Right atrium auricular region (tissue), 2 donors: ENCODE measurements at places on chromosomes 1 and 21. TPM values are rescaled to one million over a fixed set of nuclear protein-coding genes. Genes with fewer than 3 reads are reported as not detected.

IL22RA1 gene
- total RNA-seq = 0.24 TPM

DNA sequence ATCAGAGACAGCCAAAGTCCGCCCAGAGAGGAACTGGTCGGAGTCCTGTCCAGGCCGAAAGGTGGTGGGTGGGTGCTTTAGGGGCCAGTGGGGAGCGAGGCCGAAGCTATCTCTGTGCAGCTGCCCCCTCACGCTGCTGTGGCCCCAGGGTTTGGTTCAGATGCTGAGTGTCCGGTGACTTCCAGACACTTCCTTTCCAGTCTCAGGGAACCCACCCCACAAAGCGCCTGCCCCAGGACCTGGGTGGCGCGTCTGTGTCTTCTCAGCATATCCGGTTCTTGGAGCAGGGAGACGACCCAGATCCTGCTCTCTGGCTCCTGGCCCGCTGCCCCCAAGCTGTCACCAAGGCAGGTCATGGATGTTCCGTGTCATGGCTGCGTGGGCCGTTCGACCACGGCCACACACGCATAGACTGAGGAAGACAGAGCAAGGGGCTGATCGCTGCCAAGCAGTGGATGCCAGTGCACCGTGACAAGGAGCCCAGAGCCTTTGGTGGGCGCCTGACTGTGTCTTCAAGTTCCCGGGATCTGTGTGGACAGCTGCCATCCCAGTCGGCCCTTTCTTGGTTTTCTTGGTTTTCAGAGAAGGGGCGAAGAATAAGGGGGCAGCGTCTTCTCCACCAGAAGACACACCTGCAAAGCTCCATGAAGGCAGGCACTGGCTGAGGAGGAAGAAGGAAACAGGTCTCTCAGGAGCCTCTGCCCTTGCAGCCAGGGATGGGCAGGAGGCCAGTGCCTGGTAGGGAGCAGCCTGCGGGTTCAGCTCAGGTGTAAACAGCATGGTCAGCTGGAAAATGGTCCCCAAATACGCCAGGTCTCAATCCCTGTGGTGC is 22.9 kb upstream of the COL18A1 start:
- H3K36me3 ChIP-seq = no peaks in the 10 kb centered on the region
- H3K4me1 ChIP-seq = peaks cover 10% of the 10 kb centered on the region
- H3K27ac ChIP-seq = no peak overlapping the region
- no peaks in the 10 kb centered on the region for H3K27me3 ChIP-seq

DNA sequence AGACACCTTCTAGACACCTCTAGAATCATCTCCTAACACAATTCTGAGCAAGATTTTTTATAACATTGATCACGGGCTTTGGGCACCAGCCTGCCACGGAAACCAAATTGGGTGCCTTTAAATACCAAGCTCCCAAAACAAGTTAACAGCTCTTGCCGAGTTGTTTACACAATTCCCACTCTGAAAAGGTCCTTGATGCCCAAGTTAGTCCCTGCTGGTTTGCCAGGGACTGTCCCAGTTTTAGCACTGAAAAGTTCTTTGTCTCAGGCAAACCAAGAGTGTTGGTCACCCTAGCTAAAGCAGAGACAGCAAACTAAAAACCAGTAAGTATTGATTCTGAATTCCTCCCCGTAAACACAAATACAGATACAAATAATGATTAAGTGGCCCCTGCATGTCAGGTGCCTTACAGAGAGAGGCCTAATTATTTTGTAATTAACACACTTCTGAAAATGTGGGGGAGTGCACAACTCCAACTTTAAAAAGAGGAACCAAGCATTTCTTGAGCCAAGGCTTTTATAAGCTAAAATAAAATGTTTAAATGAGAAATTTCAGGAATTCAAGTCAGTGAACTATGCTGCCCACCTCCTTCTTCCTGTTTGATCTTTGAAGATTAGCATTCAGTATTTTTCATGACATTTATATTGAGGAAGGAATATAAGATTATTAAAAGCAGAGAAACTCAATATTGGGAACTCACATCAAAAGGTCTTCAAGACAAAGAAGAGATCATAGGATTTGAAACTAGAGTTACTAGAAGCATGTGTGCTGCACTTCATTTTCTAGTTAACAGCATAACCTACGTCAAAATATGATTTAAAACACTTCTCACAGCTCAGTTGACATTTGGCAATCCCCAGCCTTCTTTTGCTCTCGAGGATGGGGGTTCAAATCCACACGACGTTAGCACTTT is 9.0 kb upstream of the UBE2U start:
- no peak overlapping the region for H3K27ac ChIP-seq
- H3K4me3 ChIP-seq = no peak overlapping the region
- peaks cover 8% of the 10 kb centered on the region for H3K4me1 ChIP-seq
- DNase-seq = no peak

GRCh38 chr1:158179301-158180041 is 1.2 kb upstream of the CD1D start:
- no peak overlapping the region for H3K27ac ChIP-seq
- no peaks in the 10 kb centered on the region for H3K36me3 ChIP-seq
- H3K27me3 ChIP-seq = no peaks in the 10 kb centered on the region
- no peak for DNase-seq
- no peak overlapping the region for H3K4me3 ChIP-seq

DNA sequence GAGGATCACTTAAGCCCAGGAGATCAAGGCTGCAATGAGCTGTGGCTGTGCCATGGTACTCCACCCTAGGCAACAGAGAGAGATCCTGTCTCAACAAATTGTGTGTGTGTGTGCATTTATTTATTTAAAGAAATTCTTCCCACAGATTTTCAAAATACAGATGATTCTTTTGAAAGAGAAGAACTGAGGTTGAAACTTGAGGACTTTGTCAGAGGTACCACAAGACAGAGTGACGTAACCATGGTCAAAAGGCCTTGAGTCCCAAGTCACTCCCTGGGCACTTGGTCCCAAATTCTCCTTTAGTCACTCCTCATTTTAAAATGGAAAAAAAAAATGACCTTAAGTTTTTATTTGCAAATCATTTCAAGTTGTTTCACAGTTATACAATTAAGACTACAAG is 57.4 kb downstream of the TIAM1 start:
- no peaks in the 10 kb centered on the region for H3K27me3 ChIP-seq
- no peak overlapping the region for H3K4me3 ChIP-seq
- DNase-seq = no peak
- no peaks in the 10 kb centered on the region for H3K36me3 ChIP-seq
- H3K27ac ChIP-seq = no peak overlapping the region
- peaks cover 13% of the 10 kb centered on the region for H3K4me1 ChIP-seq

ITSN1 gene
- 49.9 TPM for total RNA-seq

- no peak for DNase-seq
- H3K27ac ChIP-seq = no peak overlapping the region
- no peaks in the 10 kb centered on the region for H3K36me3 ChIP-seq
- no peaks in the 10 kb centered on the region for H3K27me3 ChIP-seq
- no peak overlapping the region for H3K4me3 ChIP-seq
These were observed 51.2 kb downstream of the LRRN2 start for GRCh38 chr1:204634260-204634910.

NLRP3 gene
- total RNA-seq = 1.3 TPM

EVA1B gene
- 45.8 TPM for total RNA-seq

CYP4Z1 gene
- 0.35 TPM for total RNA-seq

GRCh38 chr1:89259283-89259971 is 13.2 kb downstream of the GBP5 start:
- no peaks in the 10 kb centered on the region for H3K4me1 ChIP-seq
- no peak overlapping the region for H3K4me3 ChIP-seq
- H3K27ac ChIP-seq = no peak overlapping the region
- no peak for DNase-seq
- no peaks in the 10 kb centered on the region for H3K27me3 ChIP-seq

DNA sequence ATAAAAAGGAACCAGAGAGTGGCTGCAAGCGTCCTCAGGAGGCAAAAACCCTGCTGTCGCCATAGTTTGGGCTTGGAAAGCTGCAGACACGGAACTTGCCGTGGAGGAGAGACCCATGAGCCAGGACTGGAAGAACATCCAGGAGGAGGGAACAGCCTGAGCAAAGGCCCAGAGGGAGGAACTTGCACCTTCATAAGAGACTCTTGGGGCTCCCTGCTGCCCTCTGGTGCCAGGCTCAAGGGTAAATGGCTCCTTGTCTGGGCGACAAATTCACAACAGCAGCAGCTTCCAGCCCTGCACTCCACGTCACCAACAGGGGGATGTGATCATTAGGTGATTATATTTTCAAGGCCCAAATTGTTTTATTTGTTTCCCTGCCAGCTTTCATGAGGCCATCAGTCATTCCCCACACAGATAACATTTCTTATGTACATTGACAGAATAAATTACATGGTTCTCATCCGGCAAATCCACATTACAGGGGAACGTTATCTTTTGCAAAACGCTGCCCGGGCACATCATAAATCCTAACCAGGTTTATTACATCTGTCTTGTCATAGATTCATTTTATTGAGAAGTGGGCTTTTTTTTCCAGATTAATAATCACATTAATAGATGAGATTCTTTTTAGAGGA is 143.0 kb upstream of the GRIK3 start:
- no peaks in the 10 kb centered on the region for H3K27me3 ChIP-seq
- H3K36me3 ChIP-seq = no peaks in the 10 kb centered on the region
- H3K27ac ChIP-seq = no peak overlapping the region

ZSCAN20 gene
- total RNA-seq = 7.3 TPM

ELOA gene
- total RNA-seq = 27.5 TPM

GRCh38 chr21:18298228-18298627 is 53.6 kb downstream of the CHODL start:
- H3K27ac ChIP-seq = no peak overlapping the region
- DNase-seq = no peak
- no peaks in the 10 kb centered on the region for H3K27me3 ChIP-seq

GRCh38 chr21:41142051-41142795 is 25.7 kb upstream of the BACE2 start:
- H3K27me3 ChIP-seq = no peaks in the 10 kb centered on the region
- no peak overlapping the region for H3K27ac ChIP-seq
- DNase-seq = no peak

HSD11B1 gene
- 3.7 TPM for total RNA-seq

DNA sequence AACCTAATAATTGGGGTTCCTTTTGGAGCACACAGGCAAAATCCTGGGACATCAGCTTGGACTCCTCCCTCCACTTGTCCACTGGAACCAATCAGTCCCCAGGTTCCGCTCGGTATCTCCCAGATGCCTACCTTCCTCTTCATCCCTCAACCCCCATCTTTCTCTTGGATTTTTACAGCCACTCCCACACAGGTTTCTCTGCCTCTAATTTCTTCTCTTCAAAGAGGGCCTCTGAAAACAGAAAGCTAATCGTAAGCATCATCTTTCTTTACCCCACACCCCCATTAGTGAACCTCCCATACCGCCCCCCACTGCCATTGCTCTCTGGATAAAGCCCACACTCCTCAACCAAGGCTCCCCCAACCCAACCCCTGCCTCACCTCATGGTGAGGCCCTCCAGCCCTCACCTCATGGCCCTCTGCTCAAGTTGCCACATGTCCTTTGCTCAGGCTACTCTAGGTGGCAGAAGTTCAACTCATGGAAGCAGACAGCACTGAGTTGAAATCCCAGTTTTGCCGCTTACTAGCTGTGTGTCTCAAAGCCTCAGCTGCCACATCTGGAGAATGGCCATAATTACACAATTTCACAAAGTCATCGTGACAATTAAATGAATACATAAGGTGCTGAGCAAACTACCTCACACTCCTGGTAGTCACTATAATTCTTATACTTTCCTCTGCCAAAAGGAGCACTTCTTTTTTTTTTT is 18.1 kb upstream of the WASF2 start:
- no peaks in the 10 kb centered on the region for H3K36me3 ChIP-seq
- H3K27me3 ChIP-seq = no peaks in the 10 kb centered on the region
- H3K27ac ChIP-seq = peak overlapping the region; percentile 34
- no peak for DNase-seq
- H3K4me3 ChIP-seq = no peak overlapping the region
- peaks cover 34% of the 10 kb centered on the region for H3K4me1 ChIP-seq

DNA sequence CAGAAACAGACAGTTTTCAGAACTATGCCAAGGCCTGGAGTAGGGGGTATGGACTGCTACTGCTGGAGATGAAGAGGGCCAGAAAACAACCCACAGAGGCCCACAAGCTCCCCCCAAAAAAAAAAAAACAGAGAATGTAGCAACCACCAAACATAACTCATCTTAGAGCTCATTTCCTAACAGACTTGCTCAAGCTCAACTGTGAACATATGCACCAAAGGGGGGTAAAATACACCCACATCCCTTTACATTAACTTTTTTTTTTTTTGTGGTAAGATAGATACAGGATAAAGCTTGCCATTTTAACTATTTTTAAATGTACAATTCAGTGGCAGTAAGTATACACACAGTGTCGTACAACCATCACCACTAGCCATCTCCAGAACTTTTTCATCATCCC is 36.0 kb downstream of the SEC16B start:
- DNase-seq = no peak
- no peak overlapping the region for H3K27ac ChIP-seq
- H3K27me3 ChIP-seq = no peaks in the 10 kb centered on the region
- peaks cover 44% of the 10 kb centered on the region for H3K36me3 ChIP-seq
- H3K4me3 ChIP-seq = no peak overlapping the region
- peaks cover 16% of the 10 kb centered on the region for H3K4me1 ChIP-seq

VASH2 gene
- 0.47 TPM for total RNA-seq

- H3K36me3 ChIP-seq = no peaks in the 10 kb centered on the region
- H3K27me3 ChIP-seq = no peaks in the 10 kb centered on the region
- H3K4me3 ChIP-seq = no peak overlapping the region
- H3K4me1 ChIP-seq = no peaks in the 10 kb centered on the region
- DNase-seq = no peak
- no peak overlapping the region for H3K27ac ChIP-seq
These were observed 184.3 kb downstream of the HIVEP3 start for GRCh38 chr1:41734201-41734970.

GRCh38 chr1:193115629-193116227 is 6.1 kb upstream of the CDC73 start:
- peak overlapping the region; percentile 54 for H3K27ac ChIP-seq
- no peaks in the 10 kb centered on the region for H3K4me1 ChIP-seq

DNA sequence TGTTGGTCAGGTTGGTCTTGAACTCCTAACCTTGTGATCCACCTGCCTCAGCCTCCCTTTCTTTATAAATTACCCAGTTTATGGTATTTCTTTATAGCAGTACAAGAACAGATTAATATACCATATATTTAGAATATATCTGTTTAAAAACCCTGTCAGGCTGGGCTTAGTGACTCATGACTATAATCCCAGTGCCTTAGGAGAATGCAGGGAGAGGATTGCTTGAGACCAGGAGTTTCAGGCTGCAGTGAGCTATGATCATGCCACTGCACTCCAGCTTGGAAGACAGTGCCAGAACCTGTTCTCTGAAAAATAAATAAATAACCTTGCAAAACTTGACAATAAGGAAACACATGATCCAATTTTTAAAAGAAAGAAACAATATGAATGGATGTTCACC is 43.9 kb downstream of the ZNF684 start:
- no peaks in the 10 kb centered on the region for H3K36me3 ChIP-seq
- H3K27me3 ChIP-seq = no peaks in the 10 kb centered on the region
- H3K4me1 ChIP-seq = no peaks in the 10 kb centered on the region
- H3K27ac ChIP-seq = no peak overlapping the region

BRWD1 gene
- 40.6 TPM for total RNA-seq

BMP8A gene
- total RNA-seq = 1.4 TPM

CYP4A22 gene
- not detected for total RNA-seq

S100A2 gene
- not detected for total RNA-seq
